Natural killer cell treated with Interleukin-12 subunit alpha and Interleukin-12 subunit beta and Interleukin-15 and Interleukin-18, amount 100 ng/mL, for 72 hours (primary cell): ENCODE measurements at places on chromosomes 7 and 10. TPM values are rescaled to one million over a fixed set of nuclear protein-coding genes. Genes with fewer than 3 reads are reported as not detected.

DNA sequence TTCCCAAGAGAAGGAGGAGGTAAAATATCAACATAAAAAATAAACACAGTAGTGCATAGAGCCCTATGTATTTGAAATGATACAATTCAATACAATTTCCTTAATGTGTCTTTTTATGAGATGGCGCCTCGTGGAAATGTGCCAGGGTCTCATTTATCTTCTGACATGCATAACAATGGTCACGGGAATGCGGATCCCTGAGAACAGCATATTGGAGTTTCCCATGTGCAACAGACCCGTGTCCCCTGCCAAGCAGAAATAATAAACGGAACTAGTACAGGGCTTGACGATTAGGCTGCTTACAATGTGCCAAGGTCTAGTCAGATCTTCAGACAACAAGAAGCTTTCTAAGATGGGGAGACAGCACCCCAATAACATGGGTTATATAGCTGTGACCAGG is 217.9 kb downstream of the ARHGAP21 start:
- DNase-seq = no peak

DNA sequence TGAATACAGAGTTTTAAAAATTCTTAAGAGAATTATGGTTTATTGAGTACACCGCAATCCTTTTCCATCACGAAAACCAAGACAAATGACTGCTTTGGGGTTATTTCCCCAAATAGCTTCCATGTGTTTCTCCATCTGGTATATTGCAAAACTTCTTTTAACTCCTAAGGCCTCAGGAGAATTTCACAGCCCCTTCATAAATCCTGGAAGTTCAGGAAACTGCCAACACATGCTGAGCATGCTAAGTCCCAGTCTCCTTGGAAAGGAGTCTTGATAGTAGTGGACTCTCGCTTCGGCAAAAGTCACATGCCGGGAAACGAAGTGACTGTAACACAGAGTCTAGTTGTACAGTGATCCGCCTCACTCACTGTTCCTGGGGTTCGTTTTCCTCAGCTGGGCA is 88.1 kb upstream of the RSU1 start:
- DNase-seq = no peak

PDAP1 gene
- 145 TPM for total RNA-seq

GRCh38 chr7:158728911-158729645 is 24.5 kb upstream of the NCAPG2 start:
- DNase-seq = no peak

- no peak for DNase-seq
Observed at GRCh38 chr10:11024596-11024995, 6.9 kb downstream of the CELF2 start.

EMX2 gene
- not detected for total RNA-seq

- DNase-seq = peak; percentile 18
Observed at GRCh38 chr7:151416941-151417315, 7.1 kb upstream of the WDR86 start.

- no peak for DNase-seq
Observed at GRCh38 chr10:30491204-30491915, 57.4 kb downstream of the MAP3K8 start.

RADIL gene
- not detected for total RNA-seq

DNA sequence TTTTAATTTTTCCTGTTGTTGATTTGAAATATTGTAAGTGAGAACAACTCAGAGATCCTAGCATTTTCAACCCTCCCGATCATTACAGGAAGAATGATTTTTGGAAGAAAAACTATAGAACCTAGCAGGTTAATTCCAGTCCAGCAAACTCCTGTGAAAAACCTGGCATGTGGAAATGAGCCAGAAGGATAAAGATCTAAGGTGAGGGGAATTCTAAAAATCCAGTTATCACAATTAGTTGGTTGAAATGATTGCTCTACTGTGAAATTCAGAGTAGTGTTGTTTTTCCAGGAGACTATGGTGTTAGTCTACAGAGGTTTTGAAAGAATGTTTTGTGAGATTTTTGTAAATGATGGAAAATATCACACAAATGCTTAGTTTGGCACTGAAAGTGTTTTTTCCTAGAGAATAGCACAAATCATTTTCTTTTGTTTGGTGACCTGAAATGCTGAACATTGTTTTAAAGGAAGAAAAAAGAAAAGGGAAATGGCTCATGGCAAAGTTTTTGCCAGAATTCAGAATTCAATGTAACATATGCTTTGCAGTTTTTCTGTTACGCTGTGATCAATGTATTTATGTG is 152.4 kb upstream of the SLC26A5 start:
- DNase-seq = no peak

ABCC2 gene
- 1.5 TPM for total RNA-seq

- DNase-seq = no peak
Observed at GRCh38 chr10:53894145-53894544, 906.9 kb downstream of the PCDH15 start.

FZD1 gene
- not detected for total RNA-seq

DNA sequence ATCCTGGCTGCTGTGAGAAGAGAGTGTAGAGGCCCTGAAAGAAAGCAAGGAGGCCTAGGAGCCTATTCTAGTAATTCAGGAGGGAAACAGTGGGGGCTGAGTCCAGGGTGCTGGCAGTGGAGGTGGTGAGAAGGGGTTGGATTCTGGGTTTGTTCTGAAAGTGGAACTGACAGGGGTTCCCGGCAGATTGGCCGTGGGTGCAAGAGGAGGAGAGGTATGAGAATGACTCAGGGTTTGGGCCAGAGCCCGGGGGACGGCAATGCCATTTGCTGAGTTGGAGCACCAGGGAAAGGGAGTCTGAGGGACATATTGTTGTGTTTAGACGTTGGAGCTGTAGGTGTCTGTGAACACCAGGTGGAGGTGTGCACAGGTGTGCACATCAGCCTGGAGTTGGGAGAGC is 38.5 kb downstream of the NPTX2 start:
- DNase-seq = no peak

GRCh38 chr10:77970869-77971803 is 44.6 kb upstream of the DLG5 start:
- no peak for DNase-seq
